ENCODE measurements at places on chromosomes 16 and 17.
A peak's percentile ranks its signal among the peaks of the same experiment; 100 is the strongest.

DNA sequence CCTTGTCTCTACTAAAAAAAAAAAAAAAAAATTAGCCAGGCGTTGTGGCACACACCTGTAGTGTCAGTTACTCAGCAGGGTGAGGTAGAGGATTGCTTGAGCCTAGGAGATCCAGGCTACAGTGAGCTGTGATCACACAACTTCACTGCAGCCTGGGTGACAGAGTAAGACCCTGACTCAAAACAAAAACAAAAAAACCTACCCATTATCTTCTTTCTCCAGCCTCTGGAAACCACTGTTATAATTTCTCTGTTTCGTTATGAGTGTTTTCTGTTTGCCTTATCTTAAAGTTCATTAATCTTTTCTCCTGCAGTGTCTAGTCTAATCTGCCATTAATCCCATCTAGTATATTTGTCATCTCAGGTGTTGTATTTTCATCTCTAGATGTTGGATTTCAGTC is 18.6 kb upstream of the CLTC start:
- no peak for DNase-seq

- DNase-seq = no peak
Observed at GRCh38 chr17:34133350-34133749, 121.7 kb upstream of the CCL2 start.

DNA sequence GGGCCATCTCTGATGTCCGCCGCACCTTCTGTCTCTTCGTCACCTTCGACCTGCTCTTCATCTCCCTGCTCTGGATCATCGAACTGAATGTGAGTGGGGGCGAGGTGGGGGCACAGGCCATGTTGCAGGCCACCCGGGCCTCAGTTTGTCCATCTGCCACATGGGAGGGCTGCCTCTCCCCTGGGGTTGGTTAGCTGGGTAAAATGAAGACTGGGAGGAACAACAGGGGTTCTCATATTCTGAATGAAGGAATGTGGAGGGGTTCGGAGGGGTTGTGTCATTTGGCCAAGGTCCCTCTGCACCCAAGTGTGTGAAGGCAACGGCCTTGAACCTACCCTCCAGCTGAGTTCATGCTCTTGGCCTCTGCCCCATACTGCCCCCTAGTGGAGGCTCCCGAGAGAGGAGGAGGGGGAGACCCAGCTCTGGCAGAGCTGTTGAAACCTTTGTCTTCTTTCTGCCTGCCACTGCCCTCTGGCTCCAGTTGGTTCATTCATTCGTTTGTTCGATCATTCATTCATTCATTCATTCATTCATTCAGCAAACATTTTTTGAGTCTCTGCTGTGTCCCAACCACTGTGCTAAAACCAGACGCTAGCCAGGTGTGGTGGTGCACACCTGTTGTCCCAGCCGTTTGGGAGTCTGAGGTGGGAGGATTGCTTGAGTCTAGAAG is 11.4 kb upstream of the TCAP start:
- DNase-seq = peak; percentile 78

DNA sequence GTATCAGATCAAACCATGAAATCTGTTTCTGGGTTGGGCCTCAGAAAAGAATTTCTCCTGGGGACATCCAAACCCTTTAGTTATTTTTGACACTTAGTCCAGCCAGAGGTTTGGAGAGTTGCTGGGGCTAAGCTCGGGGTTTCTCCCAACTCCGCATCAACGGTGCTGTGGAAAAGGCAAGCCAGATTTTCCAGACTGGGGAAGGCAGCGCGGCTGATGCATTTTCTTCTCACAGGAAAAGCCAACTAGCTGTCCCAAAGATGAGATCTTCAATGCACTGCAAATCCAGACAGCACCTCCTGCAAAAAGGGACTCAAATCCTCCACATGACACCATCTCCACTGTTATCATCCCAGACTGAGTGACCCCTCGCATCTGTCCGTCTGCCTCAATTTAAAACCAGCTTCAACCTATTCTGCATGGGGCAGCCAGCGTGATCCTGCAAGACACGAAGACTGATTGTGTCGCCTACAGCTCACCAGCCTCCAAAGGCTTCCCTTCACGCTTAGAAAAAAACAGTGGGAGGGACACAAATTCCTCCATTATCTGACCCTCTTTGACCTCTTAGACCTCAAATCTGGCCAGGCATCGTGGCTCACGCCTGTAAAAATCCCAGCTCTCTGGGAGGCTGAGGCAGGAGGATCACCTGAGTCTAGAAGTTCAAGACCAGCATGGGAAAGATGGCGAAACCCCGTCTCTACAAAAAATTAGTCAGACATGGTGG is 62.0 kb downstream of the GAS7 start:
- DNase-seq = no peak

DNA sequence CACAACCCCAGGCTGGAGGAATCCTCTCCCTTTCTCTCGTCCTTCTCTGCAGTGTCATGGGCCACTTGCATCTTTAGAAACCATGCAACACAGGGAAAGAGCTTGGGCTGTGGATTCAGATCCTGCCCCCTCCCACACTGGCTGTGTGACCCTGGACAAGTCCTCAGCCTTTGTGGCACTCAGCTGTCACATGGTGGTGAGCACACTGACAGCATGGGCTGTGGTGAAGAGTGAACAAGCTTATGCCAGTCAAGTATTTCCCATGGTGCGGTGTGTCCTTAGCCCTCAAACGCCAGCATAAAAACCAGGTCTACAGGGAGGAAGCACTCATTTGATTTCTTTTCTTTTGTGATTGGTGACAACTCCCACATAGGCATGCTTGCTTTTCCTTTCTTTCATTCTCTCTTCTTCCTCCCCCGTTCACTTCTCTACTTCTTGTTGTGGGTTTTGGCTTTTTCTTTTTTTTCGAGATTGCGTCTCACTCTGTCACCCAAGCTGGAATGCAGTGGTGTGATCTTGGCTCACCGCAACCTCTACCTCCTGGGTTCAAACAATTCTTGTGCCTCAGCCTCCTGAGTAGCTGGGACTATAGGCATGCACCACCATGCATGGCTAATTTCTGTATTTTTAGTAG is 314.2 kb downstream of the CPPED1 start:
- DNase-seq = no peak

GRCh38 chr17:40496170-40496569 is 5.3 kb downstream of the TNS4 start:
- DNase-seq = no peak

DNA sequence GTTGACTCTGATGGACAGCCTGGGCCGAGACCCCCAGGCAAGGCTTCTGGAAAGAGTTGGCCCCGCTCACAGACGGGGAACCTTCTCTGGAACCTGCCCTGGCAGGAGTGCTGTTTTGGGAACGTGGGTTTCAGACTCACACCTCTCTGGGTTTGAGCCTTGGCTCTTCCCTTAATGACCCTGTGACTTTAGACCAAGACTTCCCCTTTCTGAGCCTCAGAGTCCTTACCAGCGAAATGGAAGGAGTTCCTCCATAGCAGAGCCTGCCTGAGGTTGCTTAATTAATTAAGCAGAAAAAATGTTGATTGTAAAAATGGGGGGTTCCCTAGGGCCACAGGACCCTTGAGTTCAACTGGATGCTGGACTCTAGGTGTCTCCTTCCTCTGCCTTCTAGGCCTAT is 408.2 kb downstream of the SEC14L1 start:
- peak; percentile 73 for DNase-seq

DNA sequence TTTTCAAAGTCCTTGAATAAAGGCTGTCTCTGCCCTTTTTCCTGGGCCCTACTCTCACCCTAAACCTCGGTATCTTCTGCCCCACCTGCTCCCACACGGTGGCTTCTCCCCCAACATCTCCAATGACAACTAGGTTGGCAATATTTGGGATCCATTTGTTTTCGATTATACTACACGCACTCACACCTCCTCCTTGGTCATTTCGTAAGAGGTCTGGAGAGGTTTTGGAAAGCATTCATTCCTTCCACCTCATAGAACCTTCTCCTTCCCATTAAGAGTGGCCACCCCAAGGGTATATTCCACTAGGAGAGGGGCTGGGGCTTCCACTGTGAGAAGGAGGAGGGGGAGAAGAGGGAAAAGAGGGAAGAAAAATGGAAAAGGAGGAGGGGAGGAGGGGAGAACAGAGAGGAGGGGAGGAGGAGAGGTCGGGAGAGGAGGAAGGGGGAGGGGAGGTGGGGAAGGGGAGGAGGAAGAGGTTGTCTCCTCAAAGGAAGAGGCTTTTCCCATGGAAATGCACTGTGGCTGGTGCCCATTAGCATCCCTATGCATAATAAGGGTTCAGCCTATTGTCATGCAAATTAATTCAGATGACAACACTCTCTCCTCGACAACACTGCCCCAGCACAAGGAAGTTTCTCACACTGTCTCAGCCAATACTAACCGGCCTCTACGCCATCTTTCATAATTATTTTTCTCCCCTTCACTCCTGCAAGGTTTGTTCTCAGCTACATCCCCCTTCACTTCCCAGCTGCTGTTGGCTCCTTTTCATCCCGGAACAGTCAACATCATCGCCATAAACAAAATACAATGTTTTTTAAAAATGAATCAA is 30.0 kb downstream of the SOX9 start:
- DNase-seq = no peak

DNA sequence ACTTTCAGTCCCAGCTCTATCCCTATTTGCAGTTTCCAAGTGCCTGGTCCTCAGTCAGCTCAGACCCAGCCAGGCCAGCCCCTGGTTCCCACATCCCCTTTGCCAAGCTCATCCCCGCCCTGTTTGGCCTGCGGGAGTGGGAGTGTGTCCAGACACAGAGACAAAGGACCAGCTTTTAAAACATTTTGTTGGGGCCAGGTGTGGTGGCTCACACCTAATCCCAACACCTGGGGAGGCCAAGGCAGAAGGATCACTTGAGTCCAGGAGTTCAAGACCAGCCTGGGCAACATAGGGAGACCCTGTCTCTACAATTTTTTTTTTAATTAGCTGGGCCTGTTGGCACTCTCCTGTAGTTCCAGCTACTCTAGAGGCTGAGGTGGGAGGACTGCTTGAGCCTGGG is 1.7 kb downstream of the STH start:
- no peak for DNase-seq

GRCh38 chr17:63949576-63950250 is 17.6 kb upstream of the CD79B start:
- DNase-seq = no peak

DNA sequence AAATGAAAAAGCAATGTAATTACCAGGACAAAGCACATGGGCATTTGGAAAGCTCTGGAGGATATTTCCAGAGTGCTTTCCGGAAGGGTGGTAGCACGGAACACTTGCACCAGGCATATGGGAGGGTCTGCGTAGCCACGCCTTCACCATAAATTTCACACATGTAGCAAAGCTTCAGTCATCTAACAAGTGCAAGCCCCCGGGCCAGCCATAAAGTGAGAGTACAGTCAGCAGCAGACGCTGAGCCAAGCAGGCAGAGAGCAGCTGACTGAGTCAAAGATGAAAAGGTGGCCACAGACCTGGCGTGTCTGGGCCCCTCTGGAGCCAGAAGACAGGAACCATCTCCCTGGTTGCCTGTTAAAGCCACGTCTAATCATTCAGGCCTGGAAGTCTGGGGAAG is 130.6 kb downstream of the SEC14L1 start:
- DNase-seq = no peak

GRCh38 chr16:12350945-12351344 is 374.4 kb downstream of the SNX29 start:
- no peak for DNase-seq

DNA sequence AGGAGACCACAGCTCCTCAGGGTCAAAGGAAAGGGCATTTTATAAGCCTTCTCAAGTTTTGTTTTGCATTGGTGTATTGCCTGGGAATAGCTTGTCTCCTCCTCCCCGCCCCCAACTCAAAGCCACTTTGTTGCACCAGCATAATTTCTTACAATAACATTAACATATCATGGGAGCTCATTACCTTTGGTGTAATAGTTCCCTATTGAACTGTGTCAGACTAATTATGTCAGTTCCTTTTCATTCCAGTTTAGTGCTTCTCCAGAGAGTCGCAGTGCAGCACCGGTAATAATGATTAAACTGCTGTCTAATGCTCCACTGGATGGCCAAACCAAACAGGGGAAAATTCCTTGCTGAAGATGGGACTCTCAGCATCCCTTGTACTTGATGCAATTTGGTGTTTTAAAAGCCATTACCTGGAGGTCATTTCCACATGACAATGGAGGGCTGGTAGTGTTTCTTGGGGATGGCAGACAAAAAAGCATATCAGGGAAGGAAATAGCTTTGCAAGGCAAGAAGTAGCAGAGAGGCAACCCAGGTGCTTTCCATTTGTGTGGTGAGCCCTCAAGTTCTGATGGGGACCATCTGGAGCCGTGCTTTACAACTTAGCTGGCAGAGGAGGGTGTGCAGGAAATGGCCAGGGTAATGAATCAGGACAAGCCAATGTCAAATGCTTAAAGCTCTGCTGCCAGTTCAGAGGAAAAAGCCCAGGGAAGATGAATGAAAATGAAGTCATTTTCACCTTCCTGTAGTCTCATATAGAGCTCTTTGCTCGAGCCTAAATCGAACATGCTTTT is 91.5 kb upstream of the NLRP1 start:
- DNase-seq = no peak

DNA sequence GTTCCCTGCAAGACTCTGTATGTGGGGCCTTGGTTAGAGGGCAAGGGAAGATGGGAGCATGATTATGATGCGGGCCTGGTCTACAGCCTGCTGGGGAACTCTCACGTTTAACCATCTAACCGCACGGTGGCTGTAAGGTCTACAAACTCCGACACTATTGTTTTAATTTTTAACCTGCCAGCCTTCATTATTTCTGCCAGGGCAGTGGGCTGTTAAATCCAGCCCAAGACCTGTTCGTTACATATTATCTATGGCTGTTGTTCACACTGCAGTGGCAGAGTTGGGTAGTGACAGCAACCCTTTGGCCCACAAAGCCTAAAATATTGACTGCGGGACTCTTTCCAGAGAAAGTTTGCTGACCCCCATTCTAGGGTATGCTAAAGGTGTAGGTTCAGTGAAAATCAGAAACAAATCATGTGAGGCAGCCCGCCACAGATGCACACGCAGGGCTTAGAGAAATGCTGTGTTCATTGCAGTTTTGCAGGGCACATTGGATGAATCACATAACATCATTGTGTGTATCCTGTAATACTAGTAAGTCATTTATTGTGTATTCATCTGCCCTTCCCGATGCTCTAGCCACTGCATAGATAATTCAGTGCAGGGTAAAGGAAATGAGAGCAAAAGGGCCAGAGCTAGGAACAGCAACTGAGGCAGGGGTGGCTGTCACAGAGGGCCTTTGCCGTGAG is 14.3 kb downstream of the SNX29 start:
- no peak for DNase-seq

DNA sequence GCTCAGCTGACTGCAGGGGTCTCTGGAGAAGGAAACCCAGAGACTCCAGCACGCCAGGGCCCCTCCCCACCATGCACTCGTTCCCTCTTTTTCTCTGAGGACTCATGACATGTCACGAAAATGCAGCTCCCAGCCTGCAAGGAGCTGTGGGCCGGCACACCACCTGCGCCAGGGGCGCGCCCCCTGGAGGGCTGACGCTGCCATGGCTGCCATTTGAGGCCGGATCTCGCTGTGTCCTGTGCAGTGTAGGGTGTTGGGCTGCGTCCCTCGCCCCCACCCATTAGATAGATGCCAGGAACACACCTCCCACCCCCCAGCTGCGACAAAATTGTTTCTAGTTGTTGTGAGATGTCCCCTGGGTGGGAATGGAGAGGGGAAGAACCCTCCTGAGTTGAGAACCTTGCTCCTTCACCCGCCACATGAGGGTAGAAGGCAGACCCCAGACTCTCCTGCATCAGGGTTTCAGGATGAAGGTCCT is 8.2 kb downstream of the SYNGR2 start:
- peak; percentile 77 for DNase-seq

GRCh38 chr17:82823004-82823403 is 16.8 kb downstream of the ZNF750 start:
- DNase-seq = no peak

Data from NB4 (cell line).